ENCODE measurements at places on chromosomes 11 and 22.
A peak's percentile ranks its signal among the peaks of the same experiment; 100 is the strongest.

- no peak for DNase-seq
Measured at GRCh38 chr11:20112291-20113148, 47.8 kb downstream of the DBX1 start.

DNA sequence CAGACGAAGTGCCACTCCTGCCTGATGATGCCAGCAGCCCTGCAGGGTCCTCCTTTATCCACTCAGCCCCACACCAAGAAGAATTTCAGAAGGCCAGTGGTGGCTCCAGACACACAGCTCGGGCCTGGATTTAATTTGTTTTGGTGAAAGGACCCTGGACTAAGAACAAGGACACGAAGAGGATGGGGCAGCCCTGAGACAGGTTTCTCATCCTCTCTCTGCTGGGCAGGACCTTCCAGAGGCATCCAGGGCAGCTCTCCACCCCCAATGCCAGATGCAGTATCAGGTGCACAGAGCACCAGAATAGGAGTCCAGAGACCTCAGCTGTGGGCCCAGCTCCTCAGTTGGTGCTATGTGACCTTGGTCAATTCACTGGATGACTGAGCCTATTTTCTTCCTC is 72.0 kb downstream of the TRIM29 start:
- DNase-seq: no peak

DNA sequence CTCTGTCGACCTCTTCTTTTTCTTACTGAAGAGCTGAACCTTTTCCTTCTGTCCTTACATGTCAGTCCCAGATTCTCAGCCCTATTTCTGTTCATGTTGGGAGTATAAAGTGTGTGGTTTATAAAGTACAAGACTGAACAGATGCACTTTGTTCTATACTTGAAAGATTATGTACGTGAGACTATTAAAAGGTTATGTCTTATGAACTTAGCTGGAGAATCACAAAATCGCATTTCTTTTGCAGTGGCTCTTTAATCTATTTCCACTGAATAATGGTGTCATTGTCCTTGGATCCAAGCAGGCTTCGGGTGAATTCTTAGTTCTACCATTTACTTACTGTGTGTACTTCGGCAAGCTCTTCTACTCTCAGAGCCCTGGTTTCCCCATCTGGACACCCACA is 558.4 kb downstream of the TMEM135 start:
- DNase-seq: no peak

DNA sequence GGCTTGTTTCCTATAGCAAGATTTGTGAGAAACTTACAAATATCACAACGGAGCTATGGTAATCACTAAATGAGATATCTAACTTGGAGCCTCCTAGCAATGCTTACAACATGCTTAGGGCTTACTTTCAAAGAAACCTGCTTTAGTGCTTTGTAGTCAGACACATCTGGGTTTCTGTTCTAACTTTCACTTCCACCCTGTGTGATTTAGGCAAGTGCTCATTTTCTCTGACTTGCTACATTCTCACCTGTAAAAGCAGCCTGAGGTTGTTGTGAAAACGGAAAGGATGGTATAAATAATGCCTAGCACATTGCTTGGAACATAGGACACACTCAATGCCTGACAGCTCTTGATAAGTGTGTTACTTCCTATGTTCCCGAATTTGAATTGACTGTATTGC is 45.6 kb downstream of the LRRC4C start:
- DNase-seq: no peak

DNA sequence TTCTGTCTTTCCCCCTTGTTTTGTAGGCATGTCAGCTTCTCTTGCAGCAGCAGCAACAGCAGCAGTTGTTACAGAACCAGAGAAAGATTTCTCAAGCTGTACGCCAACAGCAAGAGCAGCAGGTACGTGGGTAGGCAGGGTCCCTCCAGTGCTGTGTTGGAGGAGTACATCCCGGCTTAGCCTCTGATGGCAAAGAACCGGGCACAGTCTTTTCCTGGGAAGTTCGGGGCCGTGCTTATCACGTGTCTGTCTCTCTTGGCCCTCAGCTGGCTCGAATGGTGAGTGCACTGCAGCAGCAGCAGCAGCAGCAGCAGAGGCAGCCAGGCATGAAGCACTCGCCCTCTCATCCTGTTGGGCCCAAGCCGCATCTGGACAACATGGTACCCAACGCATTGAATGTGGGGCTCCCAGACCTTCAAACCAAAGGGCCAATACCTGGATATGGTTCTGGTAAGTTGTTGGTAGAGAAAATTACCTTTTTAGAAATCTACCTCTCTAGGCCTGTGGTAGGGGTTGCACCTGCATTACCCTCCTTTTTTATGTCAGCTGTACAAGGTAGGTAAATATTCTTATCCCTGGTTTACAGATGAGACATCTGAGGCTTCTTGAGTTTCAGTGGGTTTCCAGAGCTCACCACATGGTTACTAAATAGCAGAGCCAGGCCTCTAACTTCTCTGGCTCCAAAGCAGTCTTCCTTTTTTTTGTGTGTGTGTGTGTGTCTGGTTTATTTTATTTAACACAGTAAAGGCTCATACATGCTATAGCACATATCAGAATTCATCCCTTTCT is 45.2 kb upstream of the ADSL start:
- no peak for DNase-seq

DNA sequence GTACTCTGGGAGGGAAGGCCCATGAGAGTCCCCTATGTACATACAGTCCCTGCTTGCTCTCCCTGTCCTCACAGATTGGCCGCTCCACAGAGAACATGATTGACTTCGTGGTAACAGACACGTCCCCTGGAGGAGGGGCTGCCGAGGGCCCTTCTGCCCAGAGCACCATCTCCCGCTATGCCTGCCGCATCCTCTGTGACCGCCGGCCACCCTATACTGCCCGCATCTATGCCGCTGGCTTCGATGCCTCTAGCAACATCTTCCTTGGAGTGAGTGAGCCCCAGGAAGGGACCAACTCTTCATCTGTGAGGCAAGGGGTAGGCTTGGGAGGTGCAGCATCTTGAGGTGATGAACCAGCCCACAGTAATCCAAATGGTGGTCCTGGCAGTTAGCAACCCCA is 6.5 kb downstream of the PELI3 start:
- no peak for DNase-seq

DNA sequence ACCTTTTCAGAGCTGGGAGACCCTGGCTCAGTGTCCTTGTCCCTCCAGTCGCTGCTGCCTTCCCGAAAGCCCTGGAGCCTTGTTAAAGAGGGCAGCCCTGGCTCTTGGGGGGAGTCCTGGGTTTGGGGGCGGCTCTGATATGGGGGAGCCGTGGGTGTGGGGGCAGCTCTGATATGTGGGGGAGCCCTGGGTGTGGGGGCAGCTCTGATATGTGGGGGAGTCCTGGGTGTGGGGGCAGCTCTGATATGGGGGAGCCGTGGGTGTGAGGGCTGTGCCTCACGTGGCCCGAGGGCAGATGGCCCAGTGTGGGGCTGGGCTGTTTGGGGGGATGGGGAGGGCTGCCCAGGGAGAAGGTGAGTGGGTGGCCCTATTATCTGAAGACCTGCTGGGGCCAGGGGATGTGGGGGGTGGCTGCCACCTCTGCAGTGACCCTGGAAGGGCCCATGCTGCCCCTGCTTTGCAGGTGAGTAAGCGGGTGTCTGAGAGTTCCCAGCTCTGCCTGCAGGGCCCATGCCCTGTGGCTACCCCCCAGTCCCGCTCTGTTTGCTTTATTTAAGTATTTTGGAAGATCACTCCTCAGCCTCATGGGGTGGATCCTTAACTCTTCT is 30.9 kb upstream of the GRAMD4 start:
- DNase-seq: no peak

- DNase-seq: no peak
Measured at GRCh38 chr11:35844579-35844978, 99.3 kb upstream of the LDLRAD3 start.

GRCh38 chr11:74325649-74326645 is 14.5 kb upstream of the P4HA3 start:
- no peak for DNase-seq

DNA sequence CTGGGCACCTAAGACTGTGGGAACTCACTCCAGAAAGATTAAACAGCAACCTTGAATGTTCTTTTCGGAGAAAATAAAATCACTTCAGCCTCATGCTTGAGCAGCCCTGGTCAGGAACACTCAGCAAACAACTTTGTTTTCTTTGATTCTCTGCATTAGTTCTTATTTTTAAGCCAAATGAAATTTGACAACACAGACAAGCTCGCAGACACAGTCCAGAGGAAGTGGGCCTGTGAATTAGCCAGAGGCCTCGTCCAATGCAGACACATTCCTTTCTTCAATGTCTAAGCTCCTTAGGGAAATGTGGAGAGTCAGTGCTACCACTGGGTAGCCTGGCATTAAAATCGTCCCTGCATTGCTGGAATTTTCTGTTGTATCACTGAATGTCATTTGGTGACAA is 62.9 kb upstream of the CSNK2A3 start:
- no peak for DNase-seq

GRCh38 chr11:95939091-95939490 is 15.2 kb upstream of the MTMR2 start:
- DNase-seq: no peak

DNA sequence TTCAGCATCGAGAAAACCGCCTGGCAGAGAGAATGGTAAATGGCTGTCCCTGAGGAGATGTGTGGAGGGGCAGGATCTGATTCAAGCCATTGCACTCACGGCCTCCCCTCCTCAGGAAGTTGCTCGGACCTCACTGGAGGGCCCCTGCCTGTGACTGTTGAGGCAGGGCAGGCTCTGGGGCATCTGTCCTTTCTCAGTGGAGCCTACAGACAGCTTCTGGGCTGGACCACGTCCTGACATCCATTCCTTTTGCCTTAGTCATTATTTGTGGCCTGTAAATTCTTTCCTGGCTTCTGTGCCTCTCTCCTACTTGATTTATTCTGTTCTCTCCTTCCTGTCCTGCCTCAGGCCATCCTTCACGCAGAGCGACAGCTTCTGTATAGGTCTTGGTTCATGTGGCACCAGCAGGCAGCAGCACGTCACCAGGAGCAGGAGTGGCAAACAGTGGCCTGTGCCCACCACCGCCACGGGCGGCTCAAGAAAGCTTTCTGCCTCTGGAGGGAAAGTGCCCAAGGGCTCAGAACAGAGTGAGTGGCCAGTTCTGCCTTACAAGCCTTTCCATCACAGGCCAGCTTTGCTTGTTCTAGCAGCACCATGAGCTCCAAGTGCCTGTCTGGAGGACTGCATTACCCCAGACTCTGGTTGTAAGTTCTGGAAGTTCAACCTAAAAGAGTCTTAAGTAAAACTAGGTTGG is 59.6 kb downstream of the PISD start:
- no peak for DNase-seq

DNA sequence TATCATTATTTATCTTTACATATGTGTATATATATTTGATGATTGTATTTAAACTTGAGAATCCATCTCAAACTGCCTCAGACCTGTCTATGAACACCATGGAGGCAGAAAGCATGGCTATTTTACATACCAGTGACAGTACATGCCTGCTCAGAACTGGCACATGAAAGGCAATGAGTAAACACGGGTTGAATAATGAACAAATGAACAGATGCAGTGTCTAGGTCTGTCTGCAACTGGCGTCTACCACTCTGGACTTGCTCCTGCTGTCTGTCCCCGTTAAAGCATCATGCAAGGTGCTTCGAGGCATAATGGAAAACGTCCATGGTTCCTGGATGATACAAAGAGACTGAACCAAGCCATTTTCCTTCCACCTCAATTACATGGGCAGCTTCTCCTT is 271.6 kb upstream of the NARS2 start:
- DNase-seq: no peak

GRCh38 chr22:30425616-30426387 is at the start of gene MTFP1:
MTFP1 (plus strand) TSS chr22:30425768; CDS start chr22:30425880, 112 bp downstream.
- DNase-seq: peak; percentile 67

DNA sequence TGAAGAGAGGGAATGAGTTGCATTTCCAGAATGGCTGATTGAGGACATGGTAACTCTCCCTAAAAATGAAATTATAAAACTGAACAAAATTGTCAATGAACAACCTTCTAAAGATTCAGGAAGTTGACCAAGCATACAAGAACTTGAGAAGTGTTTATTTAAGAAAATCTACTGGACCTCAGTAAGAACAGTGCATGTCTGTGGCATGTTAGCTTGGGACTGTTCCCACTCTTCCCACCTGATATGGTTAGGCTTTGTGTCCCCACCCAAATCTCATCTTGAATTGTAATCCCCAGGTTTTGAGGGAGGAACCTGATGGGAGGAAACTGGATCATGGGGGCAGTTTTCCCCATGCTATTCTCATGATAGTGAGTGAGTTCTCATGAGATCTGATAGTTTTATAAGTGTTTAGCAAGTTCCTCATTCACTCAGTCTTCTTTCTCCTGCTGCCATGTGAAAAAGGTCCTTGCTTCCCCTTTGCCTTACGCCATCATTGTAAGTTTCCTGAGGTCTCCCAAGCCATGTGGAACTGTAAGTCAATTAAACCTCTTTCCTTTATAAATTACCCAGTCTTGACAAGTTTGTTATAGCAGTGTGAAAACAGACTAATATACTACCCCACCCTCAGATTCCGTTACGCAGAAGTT is 15.4 kb downstream of the MS4A13 start:
- no peak for DNase-seq

DNA sequence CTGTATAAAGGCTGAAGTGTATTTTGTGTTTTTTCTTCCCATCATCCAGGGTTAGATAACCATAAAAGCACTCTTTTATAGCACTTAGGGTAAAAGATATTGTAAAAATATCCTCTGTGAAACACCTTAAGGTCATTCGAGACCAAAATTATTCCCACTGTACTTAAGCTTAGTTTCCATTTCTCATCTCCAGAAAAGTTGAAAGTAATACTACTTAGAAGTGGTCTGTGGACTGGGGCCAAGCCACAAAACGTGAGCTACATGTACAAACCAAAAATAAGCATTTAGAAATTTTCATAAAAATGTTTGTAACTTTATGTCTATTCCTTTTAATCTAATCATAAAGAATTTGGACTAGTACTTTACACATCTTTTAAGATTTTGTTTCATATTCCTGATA is 142.0 kb upstream of the NTM start:
- no peak for DNase-seq

DNA sequence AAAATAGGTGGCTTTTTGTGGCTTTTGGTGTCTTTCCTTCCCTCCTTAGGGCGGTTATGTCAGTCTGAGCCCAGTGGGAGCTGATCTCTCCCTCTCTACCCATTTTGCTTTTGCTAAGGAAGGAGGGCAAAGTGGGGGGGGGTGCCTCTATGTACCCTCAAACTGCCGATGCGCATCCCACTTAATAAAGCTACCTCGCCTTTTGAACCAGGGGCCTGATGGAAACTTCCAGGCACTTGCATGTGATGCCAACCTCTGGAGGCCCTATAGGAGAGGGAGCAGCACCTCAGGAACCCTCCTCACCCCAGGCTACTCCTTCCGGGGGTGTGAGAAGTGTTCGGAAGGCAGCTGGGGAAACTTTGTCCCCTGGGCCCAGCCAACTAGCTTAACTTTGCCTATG is 97.0 kb upstream of the HSD17B12 start:
- no peak for DNase-seq

Data from GF-D8 (cell line).